Activated CD8-positive, alpha-beta T cell treated with anti-CD3 and anti-CD28 coated beads, Interleukin-2, amount 10 ng/mL, durations not matched to agents 7 days and 5 days (primary cell): ENCODE measurements at places on chromosomes 1 and 21.
A peak's percentile ranks its signal among the peaks of the same experiment; 100 is the strongest.

- no peak for DNase-seq
These were observed 12.8 kb downstream of the ABCG1 start for GRCh38 chr21:42231756-42232155.

- DNase-seq = no peak
These were observed 7.8 kb upstream of the LRRC8D start for GRCh38 chr1:89812992-89813391.

GRCh38 chr1:154434346-154435085 is 29.4 kb downstream of the IL6R start:
- no peak for DNase-seq

GRCh38 chr1:218823291-218823900 is 350.3 kb upstream of the LYPLAL1 start:
- no peak for DNase-seq

GRCh38 chr1:79587229-79587628 is 580.7 kb upstream of the ADGRL4 start:
- DNase-seq = no peak

DNA sequence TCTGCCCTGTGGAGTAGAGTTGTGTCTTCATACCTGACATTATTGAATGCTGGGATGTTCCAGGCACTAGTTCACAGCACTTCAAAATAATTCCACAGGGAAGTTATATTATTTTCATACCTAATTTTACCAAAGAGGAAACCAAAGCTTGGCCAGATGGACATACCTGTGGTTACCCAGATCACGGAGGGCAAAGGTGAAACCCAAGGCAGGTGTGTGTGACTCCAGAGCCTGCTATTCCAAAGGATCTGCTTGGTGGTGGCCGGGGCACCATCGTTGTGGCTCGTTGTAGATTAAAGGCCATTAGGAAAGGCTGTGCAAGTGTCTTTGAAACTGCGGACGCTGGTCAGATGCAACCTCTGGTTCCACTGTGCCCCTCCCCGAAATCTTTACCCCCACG is 108.6 kb downstream of the ZBTB18 start:
- no peak for DNase-seq

DNA sequence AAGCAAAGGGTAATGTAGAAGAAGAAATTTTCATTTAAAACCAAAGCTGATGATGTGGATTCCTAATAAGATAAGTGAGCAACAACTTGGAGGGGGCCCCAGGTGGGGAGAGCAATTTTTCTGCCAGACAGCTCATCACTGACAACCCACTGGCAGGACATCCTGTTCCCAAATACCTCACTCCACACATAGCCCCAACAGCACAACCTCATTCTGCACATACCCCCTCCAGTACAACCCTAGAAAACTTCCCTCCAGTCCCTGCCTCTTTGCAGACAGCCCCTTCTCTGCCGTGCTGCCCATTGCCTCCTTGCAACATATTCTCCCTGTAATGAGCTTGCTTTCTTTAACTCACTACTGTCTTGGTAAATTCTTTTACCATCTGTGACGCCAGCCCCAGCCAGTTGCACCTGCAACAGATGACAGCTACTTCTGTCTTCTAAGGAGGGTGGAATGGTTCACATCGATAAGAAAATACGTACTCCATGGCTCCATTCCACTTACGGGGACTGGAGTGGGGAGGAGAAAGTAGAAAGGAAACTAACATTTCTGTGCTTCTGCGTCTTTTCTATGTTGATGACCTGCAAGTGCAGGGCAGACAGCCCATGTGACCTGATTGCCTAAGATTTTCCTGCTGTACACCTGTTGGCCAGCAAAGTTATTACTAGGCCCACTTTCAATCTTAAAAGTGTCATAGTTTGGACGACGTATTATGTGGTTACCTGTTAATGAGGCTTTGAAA is 14.7 kb downstream of the RHEX start:
- peak; percentile 12 for DNase-seq

GRCh38 chr1:24904731-24905354 is 25.2 kb downstream of the RUNX3 start:
- peak; percentile 21 for DNase-seq

DNA sequence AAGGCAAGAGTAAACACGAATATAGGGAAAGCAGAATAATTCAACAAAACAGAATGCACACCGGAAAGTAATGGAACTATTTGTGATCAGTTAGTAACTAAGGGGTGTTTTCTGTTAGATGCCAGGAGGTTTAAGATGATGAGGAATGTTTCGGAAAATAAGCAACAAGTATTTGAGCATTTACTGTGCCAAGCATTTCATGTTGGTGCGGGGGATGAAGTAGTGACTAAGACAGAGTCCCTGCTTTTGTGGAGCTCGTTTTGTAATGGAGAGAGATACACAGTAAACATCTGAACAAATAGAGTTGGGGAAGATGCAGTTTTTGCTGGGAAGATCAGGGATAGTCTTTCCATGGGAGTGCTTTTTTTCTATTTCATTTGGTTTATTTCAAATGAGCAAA is 78.7 kb downstream of the DYRK1A start:
- no peak for DNase-seq

DNA sequence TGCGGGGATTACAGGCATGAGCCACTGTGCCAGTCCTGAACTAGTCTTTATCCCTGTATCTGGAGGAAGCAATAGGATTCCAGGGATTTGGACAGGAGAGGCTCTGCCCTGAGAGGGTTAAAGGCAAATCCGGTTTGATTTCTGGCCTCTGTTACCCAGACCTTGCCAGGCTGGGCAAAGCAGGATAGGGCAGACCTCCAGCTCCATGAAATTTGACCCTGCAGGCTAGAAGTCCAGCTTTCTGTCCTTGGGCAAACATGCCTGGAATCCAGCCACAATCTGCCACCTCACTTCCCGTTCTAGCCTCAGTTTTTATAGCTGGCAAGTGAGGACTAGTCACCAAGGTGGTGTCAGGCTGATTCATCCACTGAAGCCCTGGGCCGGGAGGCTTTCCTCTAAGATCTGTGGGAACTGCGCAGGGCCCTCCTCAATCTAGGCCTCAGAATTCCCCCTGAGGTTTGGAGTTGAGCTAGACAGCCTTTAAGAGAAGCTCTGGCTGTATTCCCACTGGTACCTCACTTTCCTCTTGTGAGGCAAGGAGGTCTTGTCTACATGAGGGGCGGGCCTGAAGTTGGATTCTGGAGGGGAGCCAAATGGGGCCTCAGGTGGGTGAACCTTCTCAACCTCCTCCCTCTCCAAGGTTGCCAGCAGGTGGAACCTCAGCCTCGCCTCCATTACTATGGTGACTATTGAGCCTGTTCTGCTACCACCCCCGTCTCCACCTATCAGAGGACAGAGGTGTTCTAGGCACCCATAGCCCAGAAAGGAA is 7.0 kb upstream of the P3R3URF start:
- no peak for DNase-seq

DNA sequence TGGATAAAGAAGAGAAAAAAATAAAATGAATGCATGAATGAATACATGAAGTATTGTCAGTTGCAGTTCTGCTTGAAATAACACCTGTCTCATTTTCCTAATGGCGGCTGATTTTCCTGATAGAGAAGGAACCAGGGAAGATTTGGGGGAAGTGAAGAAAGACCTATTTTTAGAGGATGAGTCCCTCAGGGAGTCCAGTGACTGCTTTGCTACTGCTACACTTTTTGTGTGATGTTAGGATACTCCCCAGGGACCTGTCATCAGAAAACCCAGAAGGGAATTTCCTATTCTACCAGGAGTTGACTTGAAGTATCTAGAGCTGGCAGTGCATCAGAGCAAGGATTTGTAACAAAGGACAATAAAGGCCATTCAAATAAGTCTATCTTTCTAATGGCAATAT is 114.8 kb downstream of the MAB21L3 start:
- DNase-seq = no peak

GRCh38 chr1:200866521-200866920 is 6.3 kb upstream of the GPR25 start:
- peak; percentile 69 for DNase-seq

- no peak for DNase-seq
These were observed 31.6 kb upstream of the ETS2 start for GRCh38 chr21:38774152-38774551.

- DNase-seq = no peak
These were observed 31.7 kb upstream of the MPC2 start for GRCh38 chr1:167968569-167968968.

GRCh38 chr1:231138236-231138635 is 23.6 kb upstream of the TRIM67 start:
- DNase-seq = no peak

- peak; percentile 24 for DNase-seq
These were observed 33.4 kb downstream of the FAM78B start for GRCh38 chr1:166133276-166133841.

DNA sequence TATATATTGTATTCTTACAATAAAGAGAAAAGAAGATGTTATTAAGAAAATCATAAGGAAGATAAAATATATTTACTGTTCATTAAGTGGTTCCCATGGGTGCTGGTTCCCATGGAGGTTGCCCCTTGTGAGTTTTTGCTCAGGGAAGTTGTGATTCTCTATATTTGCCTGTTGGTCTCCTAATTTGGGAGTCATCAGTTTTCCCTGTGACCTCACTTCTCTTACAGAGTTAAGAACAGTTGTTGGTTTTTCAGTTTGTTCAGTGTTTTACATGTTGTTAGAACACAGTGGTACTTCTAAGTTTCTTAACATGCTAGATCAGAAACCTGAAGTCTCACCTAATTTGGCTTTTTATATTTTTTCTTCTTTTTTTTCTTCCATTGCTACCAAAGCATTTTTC is 109.2 kb downstream of the OSBPL9 start:
- DNase-seq = no peak

DNA sequence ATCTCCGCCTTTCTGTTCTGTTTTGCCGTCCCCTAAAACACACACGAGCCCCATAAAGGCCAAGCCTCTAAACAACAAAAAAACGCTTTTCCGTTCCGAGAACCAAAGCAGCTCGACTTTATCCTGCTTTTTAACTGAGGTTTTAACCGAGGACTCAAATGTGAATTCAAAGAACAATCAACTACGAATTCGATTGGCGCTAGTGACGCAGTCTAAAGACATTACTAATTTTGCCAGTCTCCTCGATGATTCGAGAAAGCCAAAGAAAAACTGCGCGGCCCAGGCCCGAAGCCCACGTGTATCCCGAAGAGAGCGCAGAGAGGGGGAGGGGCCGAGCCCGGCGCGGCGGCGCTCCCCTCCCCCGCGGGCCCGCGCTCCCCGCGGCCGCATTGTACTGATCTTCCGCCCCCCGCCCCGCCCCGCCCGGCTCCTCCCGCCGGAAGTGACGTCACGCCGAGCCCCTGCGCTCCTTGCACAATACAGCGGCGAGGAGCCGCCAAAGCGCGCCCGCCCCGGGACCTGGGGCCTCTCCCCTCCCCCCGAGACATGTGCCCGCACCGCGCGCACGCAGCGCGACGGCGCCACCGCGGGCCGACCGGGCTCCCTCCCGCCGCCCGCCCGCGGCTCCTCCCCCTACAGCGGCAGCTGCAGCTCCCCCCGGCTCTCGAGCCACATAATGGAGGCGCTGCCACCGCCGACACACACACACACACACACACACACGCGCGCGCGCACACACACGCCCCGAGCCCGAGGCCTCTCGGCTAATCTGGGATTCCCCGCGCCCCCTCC is 1.4 kb downstream of the HNRNPU start:
- DNase-seq = peak; percentile 95

- DNase-seq = no peak
These were observed 33.7 kb upstream of the PRDM2 start for GRCh38 chr1:13666317-13666716.

DNA sequence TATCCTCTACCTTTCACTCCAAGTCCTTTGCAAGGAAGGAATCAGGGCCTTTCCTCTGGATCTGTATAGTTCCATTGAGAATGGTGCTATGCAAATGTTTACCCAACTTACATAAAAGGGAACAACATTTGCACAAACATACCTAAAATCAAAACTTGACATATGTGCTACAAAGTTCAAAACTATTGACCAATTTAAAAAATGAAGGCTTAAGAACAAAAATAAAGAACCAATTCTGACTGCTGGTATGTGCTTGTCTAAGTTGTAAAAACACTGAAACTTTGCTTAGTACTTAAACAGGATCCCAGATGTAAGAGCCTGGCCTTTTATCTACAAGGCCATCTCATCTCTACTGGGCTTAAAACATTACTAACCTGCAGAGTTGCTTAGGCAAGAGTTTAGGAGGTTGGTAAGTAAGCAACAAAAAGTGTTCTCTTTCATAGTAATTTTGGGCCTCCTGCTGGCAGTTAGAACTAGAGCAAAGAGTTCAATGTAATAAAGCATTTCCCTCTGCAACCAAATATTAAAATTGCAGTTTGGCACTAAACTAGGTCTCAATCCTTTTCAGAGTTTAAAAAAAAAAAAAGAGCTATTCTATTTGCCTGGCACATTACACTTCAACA is 2.0 kb downstream of the SCMH1 start:
- DNase-seq = peak; percentile 35

DNA sequence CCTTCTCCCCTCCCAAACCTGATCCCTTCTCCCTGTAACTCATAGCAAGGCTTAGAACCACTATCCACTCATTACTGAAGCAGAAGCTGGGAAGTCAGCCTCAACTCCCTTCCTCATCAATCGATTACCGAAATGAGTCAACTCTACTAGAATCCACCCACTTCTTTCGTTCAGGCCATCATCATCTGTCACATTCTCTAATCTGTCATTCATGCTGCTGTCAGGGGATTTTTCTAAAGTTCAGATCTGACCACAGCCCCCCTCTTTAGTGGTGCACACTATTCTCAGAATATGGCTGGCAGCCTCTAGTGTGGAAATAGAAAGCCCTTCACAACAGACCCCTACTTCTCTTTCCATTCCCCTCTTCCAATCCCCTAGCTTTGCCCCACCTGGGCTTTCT is 5.1 kb downstream of the NT5C1A start:
- peak; percentile 42 for DNase-seq

- no peak for DNase-seq
These were observed 2.1 kb upstream of the UBE2T start for GRCh38 chr1:202343652-202344349.

DNA sequence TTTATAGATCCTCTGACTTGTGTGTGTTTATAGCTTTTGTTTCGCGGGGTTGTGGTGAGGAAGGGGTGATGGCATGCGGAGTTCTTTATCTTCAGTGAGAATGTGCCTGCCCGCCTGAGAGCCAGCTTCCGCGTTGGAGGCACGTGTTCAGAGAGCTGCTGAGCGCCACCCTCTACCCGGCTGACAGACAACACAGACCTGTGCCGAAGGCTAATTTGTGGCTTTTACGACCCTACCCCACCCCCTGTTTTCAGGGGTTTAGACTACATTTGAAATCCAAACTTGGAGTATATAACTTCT is 14.4 kb upstream of the CD101 start:
- DNase-seq = peak; percentile 76
